COR-L47 (cell line): ENCODE measurements at places on chromosomes 7 and 10.

- no peak for DNase-seq
Measured at GRCh38 chr7:132182992-132183391, 393.3 kb downstream of the PLXNA4 start.

GRCh38 chr7:47968847-47969774 is 10.3 kb downstream of the HUS1 start:
- peak; percentile 59 for DNase-seq

GRCh38 chr10:97338041-97338440 is 3.5 kb upstream of the FRAT2 start:
- DNase-seq = no peak

GRCh38 chr10:117720931-117721835 is 178.6 kb downstream of the EMX2 start:
- DNase-seq = no peak

- no peak for DNase-seq
Measured at GRCh38 chr10:80480852-80481251, 26.7 kb downstream of the TSPAN14 start.

GRCh38 chr7:154532771-154533170 is 470.2 kb downstream of the PAXIP1 start:
- DNase-seq = no peak

DNA sequence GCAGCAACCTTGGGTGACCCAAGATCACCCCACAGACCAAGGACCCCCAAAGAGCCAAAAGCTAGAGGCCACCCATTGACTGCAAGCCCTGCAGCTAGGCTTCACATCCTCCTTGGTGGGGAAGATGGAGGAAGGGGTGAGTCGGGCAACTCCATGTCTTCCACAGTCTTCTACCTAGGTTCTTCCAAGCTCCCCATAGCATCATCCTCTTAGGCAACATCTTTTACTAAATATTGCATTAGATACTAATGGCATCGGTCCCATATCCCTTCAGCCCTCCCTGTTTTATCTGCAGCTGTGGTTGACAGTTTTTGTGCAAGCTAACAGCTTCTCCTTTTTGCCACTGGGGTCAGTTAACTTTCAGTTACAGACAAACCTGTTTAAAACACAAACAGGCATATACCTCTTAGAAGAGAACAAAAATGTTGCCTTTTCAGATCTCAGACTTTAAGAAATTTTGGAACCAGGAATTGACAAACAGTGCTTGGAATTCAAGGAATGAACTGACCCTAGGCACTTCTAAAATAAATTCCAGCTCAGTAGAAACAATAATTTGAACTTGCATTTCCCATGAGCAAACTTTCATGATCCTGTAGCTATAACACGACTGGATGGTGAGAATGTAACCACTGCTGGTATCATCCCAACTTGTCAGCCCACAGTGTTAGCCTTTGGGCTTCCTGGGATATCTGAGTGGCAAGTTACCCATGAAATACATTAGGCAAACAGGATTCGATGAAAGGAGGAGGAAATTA is 33.9 kb upstream of the MSMB start:
- no peak for DNase-seq

GRCh38 chr10:46520941-46521340 is 35.5 kb downstream of the GPRIN2 start:
- no peak for DNase-seq

GRCh38 chr10:25176421-25176968 is 1.7 kb downstream of the GPR158 start:
- DNase-seq = peak; percentile 52

DNA sequence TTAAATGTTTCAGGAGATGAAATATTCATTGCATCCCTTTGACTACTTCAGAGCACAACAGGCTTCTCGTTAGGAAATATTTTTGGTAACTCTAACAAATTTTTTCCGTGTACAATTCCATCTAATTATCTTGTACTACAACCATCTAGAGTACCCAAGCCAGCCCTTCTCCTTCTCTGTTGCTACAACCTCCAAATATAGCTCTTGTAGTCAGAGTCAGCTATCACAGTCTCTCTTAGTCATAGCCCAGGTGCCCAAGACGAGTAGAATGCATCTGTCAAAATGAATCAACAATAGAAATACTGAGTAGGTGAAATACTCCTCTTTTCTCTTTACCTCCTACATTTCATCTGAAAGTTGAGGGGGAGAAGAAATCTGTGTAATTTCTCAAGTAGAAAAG is 74.0 kb downstream of the INHBA start:
- no peak for DNase-seq

- DNase-seq = no peak
Measured at GRCh38 chr7:96481796-96482195, 159.9 kb upstream of the SLC25A13 start.

- DNase-seq = no peak
Measured at GRCh38 chr10:75487755-75488125, 56.3 kb downstream of the LRMDA start.

GRCh38 chr7:37541810-37542443 is 93.3 kb upstream of the ELMO1 start:
- no peak for DNase-seq

DNA sequence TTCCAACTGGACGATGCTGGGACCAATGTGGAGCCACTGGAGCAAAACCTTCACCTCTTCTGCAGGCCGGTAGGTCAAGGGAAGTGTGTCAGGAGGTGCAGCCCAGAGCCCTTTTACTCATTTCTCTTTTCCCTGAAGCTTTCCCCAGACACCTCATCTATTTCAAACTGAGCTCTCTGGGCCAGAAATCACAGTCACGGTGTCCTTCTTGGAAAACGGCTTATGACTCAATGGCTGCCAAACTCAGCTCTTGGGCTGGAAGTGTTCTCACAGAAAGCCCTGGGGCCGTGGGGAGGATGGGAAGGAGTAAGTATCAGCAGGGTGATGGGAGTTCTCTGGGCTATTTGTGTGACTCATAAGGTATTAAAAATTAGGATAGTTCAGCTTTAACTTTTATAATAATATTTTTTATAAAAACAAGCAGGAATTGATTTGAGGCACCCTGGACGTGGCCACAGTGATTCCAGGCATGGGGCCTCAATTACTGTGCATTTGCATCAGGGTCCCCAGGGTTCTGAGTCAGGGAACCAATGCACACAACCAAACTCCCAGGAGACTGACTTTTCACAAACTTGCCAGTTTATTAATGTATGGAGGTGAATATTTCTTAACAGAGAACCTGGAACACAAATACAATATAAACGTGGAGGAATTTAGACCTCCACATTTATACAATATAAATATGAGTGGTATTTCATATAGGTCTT is 187.4 kb upstream of the TMEM72 start:
- no peak for DNase-seq

- no peak for DNase-seq
Measured at GRCh38 chr7:6576024-6576866, 1.0 kb upstream of the ZDHHC4 start.

- DNase-seq = peak; percentile 90
Measured at GRCh38 chr7:152313831-152314604, 121.8 kb downstream of the KMT2C start.

- DNase-seq = no peak
Measured at GRCh38 chr10:77715088-77715487, 77.5 kb upstream of the KCNMA1 start.

- DNase-seq = no peak
Measured at GRCh38 chr7:45696476-45696875, 122.3 kb downstream of the ADCY1 start.

- no peak for DNase-seq
Measured at GRCh38 chr7:98875501-98875900, 2.8 kb upstream of the TRRAP start.

DNA sequence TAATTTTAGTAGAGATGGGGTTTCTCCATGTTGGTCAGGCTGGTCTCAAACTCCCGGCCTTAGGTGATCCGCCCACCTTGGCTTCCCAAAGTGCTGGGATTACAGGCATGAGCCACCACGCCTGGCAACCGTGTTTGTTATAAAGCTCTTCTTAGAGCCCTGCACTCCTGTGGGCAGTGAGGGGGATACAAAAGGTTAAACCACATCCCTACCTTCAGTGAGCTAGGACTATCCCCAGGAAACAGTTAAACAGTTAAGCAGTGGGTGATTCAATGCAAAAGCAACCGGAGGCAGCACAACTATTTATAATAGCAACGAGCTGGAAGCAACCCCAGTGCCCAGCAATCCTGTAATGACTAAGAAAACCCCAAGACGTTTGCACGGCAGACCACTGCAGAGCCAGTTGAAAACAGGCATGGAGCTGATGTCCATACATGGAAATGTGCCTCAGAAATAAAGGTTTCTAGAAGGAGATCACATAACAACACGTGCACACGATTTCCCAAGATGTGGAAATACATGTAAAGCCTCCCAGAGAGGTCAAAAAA is 107.2 kb upstream of the LYZL2 start:
- no peak for DNase-seq

- no peak for DNase-seq
Measured at GRCh38 chr7:134936893-134937510, 49.3 kb upstream of the AGBL3 start.

GRCh38 chr10:121804460-121804859 is 123.4 kb downstream of the ATE1 start:
- DNase-seq = no peak

GRCh38 chr7:29146888-29147609 is 712 bp upstream of the CPVL start:
- peak; percentile 47 for DNase-seq

DNA sequence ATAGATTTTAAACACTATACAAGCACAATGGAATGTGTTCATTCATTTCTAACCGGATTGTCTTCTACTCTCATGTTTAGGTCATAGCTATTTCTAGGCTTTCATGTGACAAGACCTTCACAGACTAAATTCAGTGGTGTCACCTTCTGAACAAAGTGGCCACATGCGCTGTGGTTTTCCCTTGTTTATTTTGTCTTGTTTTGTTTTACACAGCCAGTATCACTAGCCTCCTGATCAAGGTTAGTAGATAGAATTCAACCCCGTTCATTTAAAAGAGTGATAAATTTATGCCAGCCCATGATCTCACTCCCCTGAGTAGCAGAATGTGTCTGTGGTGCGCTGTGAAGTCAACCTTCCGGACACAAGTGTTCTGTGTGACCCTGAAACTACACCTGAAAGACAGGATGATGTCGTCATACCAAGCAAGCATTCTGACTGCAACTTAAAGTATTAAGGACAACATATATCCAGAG is 209.1 kb downstream of the CREB5 start:
- no peak for DNase-seq

DNA sequence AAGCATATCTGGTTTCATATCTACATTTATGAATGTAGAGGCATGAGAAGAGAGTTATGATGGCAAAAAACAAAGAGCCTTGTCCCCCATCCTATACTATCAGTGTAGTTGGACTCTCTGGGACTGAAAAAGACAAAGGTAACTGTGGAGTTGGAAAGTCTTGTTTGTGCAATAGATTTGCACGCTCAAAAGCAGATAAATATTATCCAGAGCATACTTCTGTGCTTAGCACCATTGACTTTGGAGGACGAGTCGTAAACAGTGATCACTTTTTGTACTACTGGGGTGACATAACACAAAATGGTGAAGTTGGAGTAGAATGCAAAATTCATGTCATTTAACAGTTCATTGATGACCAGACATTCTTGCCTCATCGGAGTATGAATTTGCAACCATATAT is 85.2 kb upstream of the EGFR start:
- no peak for DNase-seq

- no peak for DNase-seq
Measured at GRCh38 chr10:33315891-33316290, 18.6 kb downstream of the NRP1 start.

DNA sequence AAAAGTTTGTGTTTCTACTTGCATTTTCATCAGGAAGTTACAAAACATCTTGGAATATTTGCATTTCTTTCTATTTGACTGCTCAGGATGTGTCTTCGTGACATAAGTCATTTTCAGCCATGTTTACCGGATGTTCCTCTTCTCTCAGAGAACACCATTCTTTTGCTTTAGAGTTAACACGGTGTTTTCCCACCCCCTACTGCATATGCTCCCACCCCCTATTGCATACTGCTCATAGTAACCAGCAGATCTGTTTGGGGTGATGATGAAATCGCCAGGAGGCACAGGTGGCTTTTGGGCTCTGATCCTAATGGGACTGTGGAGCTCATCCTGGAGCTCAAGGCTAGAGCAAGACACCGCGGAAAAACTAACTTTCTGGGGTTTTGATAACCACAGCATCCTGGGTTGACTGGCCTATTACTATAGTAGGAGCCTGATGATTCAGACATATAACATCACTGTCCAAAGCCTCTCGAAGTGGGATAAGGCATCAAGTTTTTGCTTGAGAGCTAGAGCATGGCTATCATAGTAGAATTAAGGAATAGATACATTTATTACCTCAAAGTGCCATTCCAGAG is 65.1 kb upstream of the BET1 start:
- no peak for DNase-seq

- DNase-seq = no peak
Measured at GRCh38 chr10:87660484-87661133, 931 bp downstream of the PAPSS2 start.

GRCh38 chr10:49585387-49585786 is 24.7 kb upstream of the SLC18A3 start:
- DNase-seq = no peak

DNA sequence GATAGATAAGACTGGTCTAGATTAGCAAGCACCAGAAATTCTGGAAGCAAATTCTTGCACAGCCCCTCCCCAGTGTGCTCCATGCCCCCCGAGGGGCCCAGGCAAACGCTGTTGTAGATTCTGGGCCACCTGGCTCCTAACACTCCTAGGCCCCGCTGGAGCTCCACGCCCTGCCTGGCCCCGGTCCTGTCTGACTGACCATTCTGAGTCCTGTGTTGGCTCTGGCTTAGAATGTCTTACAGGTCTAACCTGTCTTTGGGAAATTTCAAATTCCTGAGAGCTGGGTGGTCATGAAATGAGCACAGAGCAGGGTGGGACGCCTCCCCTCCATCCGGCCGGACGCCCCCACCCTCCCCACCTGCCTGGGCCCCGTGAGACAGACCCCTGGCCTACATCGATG is 12.6 kb upstream of the OPALIN start:
- DNase-seq = no peak

- no peak for DNase-seq
Measured at GRCh38 chr10:16960551-16960950, 143.3 kb upstream of the RSU1 start.

DNA sequence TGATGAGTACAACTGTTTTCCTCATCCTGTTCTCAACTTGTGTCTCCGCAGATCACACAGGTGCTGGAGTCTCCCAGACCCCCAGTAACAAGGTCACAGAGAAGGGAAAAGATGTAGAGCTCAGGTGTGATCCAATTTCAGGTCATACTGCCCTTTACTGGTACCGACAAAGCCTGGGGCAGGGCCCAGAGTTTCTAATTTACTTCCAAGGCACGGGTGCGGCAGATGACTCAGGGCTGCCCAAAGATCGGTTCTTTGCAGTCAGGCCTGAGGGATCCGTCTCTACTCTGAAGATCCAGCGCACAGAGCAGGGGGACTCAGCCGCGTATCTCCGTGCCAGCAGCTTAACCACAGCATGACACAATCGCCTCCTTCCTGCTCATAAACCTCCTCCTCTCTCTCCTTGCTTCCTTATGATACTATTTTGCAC is 126.7 kb upstream of the PRSS58 start:
- no peak for DNase-seq

GRCh38 chr10:101903827-101904550 is 60.4 kb upstream of the KCNIP2 start:
- DNase-seq = no peak

- peak; percentile 62 for DNase-seq
Measured at GRCh38 chr7:99928994-99929729, at the start of gene GJC3. Gene GJC3 (minus strand): TSS chr7:99929620. CDS start chr7:99929620, 0 bp downstream.

GRCh38 chr7:50466815-50467585 is 16.9 kb upstream of the FIGNL1 start:
- no peak for DNase-seq

GRCh38 chr7:134364619-134365037 is 47.9 kb upstream of the SLC35B4 start:
- no peak for DNase-seq
